SHP77 treated with DMSO at 0.1 percent for 48 hours (cell line): ENCODE measurements at places on chromosomes 6 and 20.

DNA sequence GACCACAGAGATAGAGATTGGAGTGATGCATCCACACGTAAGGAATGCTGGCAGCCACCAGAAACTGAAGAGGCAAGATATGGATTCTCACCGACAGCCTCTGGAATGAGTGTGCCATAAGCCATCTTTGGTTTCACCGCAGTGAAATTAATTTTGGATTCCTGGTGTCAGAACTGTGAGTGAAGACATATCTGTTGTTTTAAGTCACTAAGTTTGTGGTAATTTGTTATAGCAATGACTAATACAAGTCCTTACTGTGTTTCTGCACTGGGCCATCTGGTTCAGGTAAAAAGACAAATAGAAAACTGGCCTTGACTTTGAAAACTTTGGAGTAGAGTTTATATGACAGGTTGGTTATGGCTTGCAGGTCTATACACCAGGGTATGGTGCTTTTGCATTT lies 261.9 kb downstream of the PHF3 start:
- DNase-seq, result no peak

DNA sequence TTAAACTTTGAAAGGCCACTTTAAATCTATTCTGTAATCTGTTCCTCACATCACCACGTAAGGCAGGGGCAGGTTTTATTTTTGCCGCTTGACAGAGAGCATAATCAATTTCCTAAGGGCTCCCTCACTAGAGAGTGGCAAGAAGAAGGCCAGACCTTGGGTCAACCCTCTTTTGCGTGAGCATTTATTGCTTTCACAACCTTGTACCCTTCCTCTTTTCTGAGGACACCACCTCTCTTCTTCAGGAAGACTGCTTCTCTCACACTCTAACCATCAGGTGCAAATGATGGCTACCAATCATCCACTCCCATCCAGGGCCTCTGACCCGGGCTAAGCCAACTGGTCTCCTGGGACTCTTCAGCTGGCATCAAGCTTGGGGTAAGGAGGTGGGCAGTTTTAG lies 25.2 kb upstream of the QKI start:
- DNase-seq, result no peak

- no peak for DNase-seq
Measured at GRCh38 chr6:156273065-156273711, 504.0 kb upstream of the ARID1B start.

GRCh38 chr6:149924206-149924932 lies 1.4 kb upstream of the RAET1G start:
- DNase-seq, result no peak

DNA sequence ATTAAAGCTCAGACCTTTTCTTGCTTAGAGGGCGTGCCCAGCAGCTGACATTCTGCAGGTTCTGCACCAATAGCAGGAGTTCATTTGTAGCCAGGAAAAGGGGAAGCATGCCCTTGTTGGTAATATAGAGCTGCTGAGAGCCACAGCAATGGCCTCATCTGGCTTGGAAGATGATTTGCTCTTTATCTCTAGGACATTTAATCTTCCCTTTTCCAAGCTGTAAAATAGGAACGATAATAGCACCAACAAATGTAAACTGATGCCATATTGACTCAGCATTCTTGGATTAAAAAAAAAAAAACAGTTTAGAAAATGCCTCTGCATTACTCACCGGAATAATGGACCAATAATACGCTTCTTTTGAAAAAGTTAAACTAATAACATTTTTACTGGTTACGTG lies 93.4 kb upstream of the SLC2A12 start:
- DNase-seq, result peak; percentile 4

DNA sequence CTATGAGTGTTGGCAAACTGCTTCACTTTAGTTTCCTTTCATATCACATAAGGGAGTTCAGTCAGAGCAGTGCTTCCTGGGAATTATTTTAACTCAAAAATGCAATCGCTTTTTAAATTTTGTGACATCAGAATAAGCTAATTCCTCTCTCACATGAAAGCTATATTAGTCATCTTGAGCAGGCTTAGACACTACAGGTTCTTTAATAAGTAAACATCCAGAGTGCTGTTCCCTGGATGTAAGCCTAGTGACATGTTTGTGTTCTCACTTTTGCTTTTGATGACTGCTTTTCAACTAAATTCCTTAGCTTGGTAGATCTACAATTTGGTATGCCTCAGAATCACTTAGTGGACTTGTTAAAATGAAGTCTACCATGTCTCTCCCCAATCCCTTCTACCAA lies 252.7 kb upstream of the POU3F2 start:
- no peak for DNase-seq

DNA sequence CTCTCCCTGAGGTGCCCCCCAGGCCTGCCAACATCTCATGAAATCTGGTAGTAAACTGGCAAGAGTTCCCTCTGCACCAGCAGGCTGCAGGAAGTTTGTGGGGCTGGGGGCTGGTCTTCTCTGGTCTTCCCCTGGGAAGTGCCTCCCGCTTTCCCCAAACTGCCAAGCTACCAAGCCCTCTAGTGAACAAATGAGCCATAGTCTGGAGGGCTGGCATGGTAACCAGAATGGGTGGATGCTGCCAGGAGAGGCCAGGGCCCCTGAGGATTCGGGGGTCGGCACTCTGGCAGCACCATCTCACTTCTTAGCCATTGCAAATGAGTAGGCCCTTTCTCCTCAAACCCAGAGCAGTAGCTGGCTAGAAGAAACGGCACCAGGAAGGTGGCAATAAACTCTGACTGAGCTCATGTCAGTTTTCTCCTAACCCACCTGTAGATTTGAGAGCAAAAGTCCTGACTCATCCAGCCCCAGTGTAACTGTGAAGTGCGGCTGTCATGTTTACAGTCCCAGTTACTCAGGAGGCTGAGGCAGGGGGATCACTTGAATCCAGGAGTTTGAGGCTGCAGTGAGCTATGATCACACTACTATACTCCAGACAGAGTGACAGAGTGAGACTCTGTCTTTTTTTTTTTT lies 35.9 kb downstream of the ZC3H12D start:
- no peak for DNase-seq

- DNase-seq, result no peak
Measured at GRCh38 chr6:35181308-35181932, 32.3 kb upstream of the SCUBE3 start.

- DNase-seq, result no peak
Measured at GRCh38 chr20:49646528-49646927, 67.2 kb downstream of the B4GALT5 start.
